Sigmoid colon (tissue), 7 donors: ENCODE measurements at places on chromosomes 11 and 22. TPM values are rescaled to one million over a fixed set of nuclear protein-coding genes. Genes with fewer than 3 reads are reported as not detected.

Gene FOSL1
- not detected for total RNA-seq

Gene MRGPRE
- 0.33 TPM for total RNA-seq

Gene WT1
- total RNA-seq = 1.8 TPM

Gene RCOR2
- total RNA-seq = 0.49 TPM

Gene SCGB1C1
- total RNA-seq = not detected

Gene CBLIF
- not detected for total RNA-seq

DNA sequence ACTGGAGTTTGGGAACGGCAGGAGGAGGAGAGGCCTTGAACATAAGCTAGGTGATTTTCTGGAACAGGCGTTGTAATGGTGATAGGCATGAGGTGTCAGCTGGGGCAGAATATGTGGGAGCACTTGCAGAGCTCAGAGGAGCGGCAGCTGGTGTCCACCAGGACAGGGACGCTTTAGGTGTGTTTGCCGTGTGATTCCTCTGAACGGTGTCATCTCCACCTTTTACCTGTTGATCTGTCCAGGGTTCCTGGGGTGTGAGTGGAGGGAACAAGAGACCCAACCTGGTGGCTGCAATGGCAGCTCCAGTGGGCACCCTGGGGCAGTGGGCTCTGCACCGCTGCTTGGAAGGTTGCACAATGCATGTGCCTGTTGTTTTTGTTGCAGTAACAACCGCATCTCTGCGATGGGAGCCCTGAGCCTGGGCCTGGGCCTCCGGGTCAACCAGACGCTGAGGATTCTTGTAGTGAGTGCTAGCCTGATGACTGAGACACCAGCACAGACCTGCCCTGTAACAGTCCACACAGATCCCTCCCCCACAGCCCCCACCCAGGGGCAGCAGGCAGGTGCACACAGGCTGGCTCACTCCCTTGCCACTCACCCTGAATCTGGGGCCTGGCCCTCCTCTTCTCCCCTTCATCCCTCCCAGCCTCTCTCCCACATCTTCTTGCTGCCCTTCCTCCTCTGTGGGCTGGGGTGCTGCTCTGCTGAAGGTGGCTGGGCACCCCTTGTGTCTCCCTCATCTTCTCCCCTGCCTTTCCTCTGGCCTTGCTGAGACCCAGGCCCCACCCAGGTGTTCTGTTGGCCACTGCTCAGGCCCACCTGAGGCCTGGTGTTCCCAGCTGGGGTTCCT, 9.2 kb downstream of the LRRC74B start:
- DNase-seq = no peak

DNA sequence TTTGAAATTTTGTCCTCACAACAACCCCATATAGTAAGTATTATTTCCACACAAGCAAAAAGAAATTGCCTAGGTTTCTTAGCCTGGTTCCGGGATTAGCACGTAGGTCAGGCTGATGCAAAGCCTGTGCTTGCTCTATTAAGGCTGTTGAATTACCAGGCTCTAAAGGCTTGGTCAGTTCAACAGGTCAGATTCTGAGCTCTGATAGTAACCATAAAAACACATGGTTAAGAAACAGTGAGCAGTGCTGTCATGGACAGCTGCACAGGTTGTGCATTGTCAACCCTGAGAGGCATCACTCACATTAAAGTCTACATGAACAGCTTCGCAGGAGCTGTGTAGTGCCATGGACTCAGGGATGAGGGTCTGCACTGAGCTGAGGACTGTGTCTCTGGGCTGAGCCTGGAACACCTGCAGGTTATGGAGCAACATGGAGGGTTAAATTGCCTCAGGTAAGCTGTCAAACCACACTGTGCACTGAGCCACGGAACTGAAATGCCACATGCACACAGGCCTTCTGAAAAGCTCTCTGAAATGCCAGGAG, 98.0 kb downstream of the PIWIL4 start:
- no peak for DNase-seq

GRCh38 chr11:117457835-117458234, 130.2 kb downstream of the CEP164 start:
- no peak for DNase-seq

GRCh38 chr11:33868647-33869461, 23.0 kb downstream of the LMO2 start:
- DNase-seq = no peak

- DNase-seq = no peak
Observed at GRCh38 chr11:18203723-18204122, 31.1 kb downstream of the MRGPRX4 start.

DNA sequence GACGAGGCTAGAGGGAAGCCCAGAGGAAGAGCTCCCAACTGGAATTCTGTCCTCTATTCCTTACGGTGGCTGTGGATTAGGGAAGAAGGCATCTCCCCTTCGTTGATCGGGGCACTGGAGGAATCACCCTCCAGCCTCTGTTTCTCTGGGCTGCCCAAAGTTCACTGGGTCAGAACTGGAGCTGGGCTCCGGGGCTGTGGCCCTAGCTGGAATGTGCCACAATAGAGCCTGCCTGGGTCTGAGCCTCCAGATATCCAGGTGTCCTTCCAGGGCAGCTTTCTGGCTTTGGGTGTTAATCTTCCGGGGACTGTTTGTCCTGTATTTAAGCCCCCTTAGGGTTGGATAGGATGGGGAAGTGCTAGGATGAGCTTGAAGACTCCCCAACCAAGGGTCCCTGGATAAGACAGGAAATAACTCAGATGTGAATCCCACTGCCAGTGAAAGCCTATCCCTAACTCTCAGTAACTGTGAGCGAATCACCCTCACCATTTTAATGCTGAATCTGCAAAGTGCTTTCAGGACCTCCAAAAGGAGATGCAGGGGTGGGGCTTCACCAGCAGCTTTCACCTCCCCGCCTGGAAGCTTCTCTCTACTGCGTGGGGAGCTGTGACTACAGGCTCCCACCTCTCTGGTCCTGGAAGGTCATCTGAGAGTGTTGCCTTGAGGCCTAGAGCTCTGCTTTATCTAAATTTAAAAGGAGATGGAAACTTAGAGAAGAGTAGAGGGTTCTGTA, 9.5 kb downstream of the YPEL4 start:
- DNase-seq = no peak

DNA sequence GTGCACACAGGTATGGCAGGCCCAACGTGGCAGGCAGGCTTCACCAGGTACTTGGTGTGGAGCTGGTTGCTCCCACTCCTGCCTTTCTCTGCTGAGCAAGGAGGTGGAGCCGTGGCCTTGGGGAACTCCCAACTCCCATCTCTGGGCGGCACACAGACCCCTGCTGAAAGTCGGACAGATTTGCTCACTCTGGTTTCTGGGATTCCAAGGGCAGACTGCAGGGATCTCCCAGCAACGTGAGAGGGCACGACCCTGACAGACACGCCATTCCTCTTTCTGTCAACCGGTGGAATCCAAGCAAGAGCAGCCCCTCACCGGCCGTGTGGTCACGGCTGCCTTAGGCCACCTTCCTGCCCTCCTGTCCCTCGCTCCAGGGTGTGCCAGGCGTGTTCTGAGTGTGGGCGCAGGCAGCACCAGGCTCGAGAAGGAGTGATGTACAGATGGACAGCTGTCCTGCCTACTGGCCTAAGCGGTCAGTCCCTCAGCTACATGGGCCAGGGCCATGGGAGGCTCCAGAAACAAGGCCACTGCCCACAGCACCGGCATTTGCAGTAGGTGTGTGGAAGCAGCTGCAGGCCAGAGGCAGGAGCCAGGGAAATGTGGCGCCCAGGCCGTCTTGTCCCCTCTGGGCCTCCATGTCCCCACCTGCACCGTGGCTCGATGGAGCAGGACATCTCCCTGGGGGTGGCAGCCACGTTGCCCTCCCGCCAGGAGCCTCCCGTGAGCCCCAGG, 13.7 kb upstream of the PPARA start:
- DNase-seq = no peak

- no peak for DNase-seq
Observed at GRCh38 chr11:43802509-43802908, 78.1 kb upstream of the ALKBH3 start.

- DNase-seq = no peak
Observed at GRCh38 chr11:134504146-134504905, 92.3 kb upstream of the B3GAT1 start.

- no peak for DNase-seq
Observed at GRCh38 chr11:108983636-108984420, 319.0 kb downstream of the DDX10 start.

DNA sequence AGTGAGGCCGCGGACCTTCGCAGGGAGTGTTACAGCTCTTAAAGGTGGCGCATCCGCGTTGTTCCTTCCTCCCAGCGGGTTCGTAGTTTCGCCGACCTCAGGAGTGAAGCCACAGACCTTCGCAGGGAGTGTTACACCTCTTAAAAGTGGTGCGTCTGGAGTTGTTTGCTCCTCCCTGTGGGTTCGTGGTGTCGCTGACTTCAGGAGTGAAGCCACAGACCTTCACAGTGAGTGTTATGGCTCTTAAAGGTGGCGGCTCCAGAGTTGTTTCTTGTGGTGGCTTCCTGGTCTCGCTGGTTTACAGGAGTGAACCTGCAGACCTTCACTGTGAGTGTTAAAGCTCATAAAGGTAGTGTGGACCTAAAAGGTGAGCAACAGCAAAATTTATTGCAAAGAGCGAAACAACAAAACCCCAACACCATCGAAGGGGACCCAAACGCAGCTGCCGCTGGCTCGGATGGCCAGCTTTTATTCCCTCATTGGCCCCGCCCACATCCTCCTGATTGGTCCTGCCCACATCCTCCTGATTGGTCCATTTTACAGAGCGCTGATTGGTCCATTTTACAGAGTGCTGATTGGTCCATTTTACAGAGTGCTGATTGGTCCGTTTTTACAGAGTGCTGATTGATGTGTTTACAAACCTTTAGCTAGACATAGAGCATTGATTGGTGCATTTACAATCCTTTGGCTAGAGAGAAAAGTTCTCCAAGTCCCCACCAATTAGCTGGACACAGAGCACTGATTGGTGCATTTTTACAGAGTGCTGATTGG, 1.2 kb upstream of the TMEM45B start:
- no peak for DNase-seq

DNA sequence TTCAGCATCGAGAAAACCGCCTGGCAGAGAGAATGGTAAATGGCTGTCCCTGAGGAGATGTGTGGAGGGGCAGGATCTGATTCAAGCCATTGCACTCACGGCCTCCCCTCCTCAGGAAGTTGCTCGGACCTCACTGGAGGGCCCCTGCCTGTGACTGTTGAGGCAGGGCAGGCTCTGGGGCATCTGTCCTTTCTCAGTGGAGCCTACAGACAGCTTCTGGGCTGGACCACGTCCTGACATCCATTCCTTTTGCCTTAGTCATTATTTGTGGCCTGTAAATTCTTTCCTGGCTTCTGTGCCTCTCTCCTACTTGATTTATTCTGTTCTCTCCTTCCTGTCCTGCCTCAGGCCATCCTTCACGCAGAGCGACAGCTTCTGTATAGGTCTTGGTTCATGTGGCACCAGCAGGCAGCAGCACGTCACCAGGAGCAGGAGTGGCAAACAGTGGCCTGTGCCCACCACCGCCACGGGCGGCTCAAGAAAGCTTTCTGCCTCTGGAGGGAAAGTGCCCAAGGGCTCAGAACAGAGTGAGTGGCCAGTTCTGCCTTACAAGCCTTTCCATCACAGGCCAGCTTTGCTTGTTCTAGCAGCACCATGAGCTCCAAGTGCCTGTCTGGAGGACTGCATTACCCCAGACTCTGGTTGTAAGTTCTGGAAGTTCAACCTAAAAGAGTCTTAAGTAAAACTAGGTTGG, 59.6 kb downstream of the PISD start:
- peak; percentile 91 for DNase-seq

- DNase-seq = no peak
Observed at GRCh38 chr22:36197514-36198146, 4.0 kb downstream of the APOL4 start.
